ENCODE measurements at places on chromosomes 13 and 19.

GRCh38 chr19:47226426-47227351 is 4.3 kb downstream of the BBC3 start:
- DNase-seq = peak; percentile 56

GRCh38 chr13:22497991-22498780 is 682.6 kb upstream of the SGCG start:
- no peak for DNase-seq

DNA sequence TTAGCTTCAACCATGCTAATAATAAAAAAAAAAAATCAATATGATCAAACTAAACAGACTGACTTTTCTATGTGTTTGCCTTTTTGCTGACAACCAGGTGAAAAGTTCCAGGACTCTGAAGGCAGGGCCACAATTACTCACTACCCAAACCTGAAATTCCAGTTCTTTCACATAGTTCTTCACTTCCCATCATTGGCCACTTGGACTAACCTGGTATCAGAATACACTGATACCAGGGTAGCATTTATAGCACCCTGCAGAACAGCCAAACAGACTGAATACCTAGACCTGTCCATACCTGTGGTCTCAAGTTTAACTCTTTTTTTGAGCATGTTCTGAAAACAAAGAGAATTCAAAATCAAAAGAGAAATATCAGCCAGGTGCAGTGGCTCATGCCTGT is 25.1 kb downstream of the ELF1 start:
- DNase-seq = no peak

DNA sequence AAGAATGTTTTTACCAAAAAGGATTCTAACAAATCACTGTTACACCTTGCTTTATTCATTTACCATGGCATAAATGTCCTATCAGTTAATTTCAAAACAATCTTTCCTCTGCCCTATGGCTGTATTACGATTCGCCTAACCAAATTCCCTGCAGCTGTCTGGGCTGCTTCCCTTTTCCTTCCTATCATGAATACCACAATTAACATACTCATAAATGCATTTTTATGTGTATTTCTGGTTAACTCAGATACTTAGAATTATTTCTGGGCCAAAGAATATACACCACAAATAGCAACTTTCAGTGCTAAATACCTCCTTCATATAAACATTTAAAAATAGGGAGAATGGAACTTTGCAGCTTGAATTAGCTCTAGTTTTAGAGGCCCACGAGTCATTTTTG is 30.4 kb downstream of the ANKRD10 start:
- no peak for DNase-seq

DNA sequence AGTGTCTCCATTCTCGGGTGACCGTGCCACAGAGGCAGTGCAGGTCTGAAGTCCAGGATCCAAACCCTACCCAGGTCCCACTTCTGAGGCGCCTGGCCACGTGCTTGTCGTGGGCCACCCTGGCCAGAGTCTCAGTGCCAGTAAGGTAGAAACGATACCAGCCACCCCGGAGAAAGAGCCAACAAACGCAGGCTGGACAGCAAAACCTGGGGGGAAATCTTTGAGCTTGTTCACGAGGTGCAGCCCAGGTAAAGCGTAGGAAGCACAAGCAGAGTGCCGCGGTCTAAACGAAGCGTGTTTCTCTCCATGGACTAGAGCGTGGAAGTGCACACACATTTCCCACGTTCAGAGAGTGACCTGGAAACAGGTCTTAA is 95.6 kb downstream of the ATP11A start:
- DNase-seq = no peak

- no peak for DNase-seq
These were observed 18.6 kb downstream of the LAIR2 start for GRCh38 chr19:54521022-54521859.

DNA sequence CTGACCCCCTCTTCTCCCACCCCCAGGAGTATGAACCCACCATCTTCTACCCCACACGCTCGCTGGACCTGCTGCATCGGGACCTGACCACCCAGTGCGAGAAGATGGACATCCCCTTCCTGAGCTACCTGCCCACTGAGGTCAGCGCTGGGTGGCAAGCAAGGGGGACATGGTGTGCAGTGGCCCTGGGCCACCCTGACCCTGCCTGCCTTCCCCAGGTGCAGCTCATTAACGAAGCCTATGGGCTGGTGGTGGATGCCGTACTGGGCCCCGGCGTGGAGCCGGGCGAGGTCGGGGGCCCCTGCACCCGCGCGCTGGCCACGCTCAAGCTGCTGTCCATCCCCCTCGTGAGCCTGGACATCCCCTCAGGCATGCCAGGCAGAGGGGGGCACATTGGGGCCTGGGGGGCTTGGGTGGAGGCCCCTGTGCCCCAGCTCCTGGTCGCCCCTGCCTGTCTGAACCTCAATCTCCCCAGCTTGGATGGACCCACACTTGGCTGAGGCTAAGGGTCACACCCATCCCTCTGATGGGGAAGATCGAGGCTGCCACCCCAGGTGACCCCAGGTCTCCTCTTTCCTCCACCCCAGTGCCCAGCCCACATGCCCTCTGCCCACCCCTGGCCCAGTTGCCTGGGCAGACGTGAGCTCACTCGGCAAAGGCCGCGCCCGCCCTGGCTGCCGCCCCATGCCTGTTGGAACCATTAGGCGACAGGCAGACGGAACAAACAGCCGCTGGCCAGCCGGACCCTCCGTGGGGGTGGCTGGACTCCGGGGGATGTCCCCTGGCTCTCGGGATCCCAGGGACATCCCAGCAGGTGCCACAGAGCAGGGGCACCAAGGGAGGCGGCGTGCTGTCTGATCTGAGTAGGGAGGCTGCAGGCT is 2.5 kb upstream of the CILP2 start:
- no peak for DNase-seq

DNA sequence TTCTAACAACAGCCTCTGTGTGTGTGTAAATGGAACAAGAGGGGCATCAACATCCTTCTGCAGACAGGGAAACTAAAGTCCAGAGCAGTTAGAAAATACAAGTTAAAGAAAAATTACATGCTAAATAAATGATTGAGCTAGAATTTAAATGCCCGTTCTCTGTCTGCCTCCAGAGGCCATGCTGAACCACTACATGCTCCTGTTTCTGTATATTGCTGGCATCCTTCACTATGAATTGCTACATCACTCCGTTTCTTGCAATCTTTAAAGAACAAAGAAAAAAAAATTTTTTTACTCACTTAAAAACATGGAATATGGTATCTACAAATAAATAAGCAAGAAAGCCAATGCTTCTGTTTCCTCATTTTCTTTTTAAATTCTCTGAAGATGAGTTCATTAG is 47.9 kb downstream of the DCT start:
- no peak for DNase-seq

DNA sequence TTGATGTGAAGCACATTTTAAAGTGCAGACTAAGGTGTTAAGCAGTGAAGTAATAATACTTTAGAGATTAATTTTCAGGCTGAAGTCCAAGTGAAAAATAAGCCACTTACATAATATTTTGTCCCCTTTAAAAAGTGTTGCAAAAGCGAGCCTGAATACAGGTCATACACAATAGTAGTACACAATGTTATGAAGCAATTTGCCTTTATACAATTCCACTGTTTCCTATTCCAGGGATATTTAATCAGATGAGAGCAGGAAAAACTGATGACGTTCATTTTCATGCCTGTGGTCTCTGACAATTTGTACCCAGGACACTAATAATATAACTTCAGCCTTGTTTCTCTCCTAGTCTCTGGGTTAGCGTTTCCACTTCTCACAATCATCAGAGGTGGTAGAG is 916.7 kb downstream of the PCDH9 start:
- DNase-seq = no peak

DNA sequence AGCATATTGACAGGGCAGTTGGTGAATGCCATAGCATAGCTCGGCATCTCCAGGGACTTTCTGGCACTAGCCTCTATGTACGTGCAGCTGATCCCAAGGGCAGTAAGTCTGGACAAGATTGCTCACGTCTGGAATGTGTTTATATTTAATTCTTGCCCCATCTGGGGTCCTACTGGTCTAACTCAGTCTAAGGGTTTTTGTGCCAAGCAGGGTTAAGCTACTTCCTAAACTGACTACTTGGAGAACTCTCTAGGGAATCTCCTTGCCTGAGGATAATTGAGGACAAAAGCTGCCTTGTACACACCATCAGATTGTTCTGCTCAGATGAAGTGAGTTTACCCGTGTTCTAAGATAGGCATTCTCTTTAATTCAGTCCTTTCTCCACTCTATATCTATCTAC is 358.1 kb downstream of the MYO16 start:
- DNase-seq = no peak

DNA sequence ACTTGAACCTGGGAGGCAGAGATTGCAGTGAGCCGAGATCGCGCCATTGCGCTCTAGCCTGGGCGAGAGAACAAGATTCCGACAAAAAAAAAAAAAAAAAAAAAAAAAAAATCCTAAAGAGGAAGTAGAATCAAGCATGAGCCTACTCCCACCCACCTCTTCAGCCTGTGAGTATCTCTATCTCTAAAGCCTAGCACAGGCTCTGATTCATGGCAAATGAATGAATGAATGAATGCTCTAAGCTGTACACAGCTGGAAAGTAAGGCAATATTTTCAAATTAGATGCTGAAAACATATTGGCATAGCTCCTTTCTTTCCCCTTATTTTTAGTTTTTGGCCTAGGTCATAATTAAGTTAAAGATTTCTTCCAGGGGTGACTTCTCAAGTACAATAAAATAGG is 35.7 kb upstream of the FAM216B start:
- no peak for DNase-seq

DNA sequence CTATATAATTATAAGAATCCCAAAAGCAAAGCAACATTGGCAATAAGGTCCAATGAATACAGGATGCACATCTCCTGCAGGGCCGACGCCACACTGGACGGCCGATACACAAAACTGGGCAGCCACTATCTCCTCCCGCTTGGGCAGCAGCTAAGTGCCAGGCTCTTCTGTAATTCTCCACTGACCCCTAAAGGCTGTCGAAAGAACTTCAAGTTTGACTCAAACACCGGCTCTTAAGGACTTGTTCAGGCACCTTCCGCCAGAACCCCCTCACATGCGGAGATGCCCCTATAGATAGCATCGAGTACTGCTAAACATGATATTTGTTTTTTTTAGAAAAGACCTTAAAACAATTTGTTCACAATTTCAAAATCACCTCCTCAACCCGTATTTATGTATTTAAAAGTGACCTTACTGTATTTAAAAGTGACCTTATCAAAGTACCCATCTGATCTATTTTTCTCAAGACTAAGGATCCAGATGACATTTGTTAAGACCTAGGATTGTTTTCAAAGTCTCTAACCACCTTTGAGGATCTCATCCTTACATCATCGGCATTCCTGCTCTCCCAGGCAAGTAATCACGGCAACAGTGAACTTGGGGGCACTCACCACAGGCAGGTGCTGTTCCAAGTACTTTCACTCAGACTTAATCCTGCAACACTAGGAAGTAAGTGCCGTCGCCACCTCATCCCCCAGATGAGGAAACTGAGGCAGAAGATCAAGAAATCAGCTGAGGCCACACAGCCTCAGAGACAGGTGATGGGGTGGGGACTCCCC is 77.8 kb downstream of the TUBGCP3 start:
- DNase-seq = no peak

- no peak for DNase-seq
These were observed 13.4 kb upstream of the WDR18 start for GRCh38 chr19:970695-971094.

GRCh38 chr19:55389386-55390317 is 3.9 kb downstream of the RPL28 start:
- no peak for DNase-seq

- DNase-seq = peak; percentile 23
These were observed 758 bp upstream of the CACNG7 start for GRCh38 chr19:53908106-53908934.

DNA sequence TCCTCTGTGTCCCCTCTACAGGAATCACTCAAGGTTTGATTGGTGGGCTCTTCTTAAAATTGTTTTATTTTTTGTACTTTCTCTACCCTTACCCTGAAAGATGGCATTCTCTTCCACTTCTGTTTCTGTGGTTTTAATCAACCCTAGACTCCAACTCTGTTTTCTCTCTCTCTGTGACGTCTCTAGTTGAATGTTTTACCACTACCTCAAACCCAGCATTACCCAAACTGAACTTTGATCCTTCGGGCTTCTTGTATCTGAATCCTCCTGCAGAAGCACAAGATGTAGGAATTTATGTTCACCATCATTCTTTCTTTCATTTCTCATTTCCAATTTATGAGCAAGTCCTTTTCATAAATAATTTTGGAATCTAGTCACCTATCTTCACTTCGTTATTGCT is 39.9 kb downstream of the PCCA start:
- no peak for DNase-seq

- no peak for DNase-seq
These were observed 20.4 kb downstream of the DGKH start for GRCh38 chr13:42068886-42069285.

DNA sequence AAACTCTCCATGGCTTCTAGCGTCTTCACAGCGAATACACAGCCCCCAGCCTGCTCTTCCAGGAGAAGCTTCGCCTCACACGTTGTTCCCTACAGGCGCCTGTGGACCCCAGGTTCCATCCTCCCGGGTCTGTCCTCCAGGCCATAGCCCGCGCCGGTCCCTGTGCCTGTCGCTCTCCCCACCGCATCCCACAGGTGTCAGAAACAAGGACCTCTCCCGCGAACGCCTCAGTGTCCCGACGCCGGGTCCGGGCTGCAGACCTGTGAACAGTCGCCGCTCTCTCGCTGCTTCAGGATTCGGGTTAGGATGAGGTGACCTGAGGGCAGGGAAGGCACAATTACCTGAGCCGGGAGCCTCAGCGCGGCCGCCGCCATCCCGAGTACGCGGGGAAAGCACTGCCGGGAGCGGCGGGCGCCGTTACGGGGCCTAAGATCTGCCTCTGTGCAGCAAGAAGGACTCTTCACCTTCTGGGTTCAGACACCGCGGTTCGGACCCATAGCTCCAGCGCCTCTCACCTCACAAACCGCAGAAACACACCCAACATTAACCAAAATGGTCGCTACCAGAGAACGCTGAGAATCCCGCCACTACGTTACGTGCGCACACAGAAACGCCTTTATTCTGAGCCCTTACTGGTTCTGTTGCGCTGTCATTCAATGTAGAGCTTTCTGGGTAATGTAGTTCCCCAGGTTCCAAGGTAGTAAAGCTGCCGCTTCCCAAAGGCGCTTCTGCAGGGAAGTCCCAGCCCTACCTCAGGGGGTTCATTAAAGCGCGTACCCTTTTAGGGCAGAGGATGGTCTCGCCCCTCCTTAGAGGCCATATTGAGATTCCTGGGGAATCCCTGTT is at the start of gene ZNF418:
Gene ZNF418 (minus strand): TSS at position 583 of the 846 bp plus-strand sequence. CDS start 1,580 bp downstream, outside the sequence.
- DNase-seq = peak; percentile 57

- peak; percentile 35 for DNase-seq
These were observed 105.2 kb downstream of the COL4A2 start for GRCh38 chr13:110412132-110412914.
